K562 (cell line): ENCODE measurements at places on chromosomes 6 and 20. TPM values are rescaled to one million over a fixed set of nuclear protein-coding genes. Genes with fewer than 3 reads are reported as not detected.

GRCh38 chr6:81561071-81561564 lies 191.4 kb downstream of the TENT5A start:
- no peaks in the 10 kb centered on the region for H3K27me3 ChIP-seq
- no peak overlapping the region for H3K27ac ChIP-seq
- no peak overlapping the region for H3K4me3 ChIP-seq
- no peaks in the 10 kb centered on the region for H3K4me1 ChIP-seq
- no peaks in the 10 kb centered on the region for H3K36me3 ChIP-seq

GRCh38 chr6:29796026-29796425 lies 31.6 kb upstream of the HLA-G start:
- DNase-seq = no peak
- H3K4me3 ChIP-seq = no peak overlapping the region
- no peaks in the 10 kb centered on the region for H3K36me3 ChIP-seq
- H3K27me3 ChIP-seq = peaks cover 52% of the 10 kb centered on the region
- H3K4me1 ChIP-seq = no peaks in the 10 kb centered on the region

DNA sequence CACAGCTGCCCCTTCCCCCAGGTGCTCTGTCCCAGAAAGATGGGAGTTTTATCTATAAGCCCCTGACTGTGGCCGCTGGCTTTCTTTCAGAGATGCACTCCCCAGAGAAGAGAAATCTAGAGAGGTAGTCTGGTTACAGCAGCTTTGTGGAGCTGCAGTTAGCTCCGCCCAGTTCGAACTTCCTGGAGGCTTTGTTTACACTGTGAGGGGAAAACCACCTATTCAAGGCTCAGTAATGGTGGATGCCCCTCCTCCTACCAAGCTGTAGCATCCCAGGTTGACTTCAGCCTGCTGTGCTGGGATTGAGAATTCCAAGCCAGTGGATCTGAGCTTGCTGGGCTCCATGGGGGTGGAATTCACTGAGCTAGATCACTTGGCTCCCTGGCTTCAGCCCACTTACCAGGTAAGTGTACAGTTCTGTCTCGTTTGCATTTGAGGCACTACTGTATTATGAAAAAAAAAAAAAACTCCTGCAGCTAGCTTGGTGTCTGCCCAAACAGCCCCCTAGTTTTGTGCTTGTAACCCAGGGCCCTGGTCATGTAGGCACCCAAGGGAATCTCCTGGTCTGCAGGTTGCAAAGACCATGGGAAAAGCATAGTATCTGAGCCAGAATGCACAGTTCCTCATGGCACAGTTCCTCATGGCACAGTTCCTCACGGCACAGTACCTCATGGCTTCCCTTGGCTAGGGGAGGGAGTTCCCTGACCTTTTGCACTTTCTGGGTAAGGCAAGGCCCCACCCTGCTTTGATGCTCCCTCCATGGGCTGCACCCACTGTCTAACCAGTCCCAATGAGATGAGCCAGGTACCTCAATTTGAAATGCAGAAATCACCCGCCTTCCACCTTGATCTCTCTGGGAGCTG lies 275.0 kb downstream of the CENPW start:
- no peak overlapping the region for H3K4me3 ChIP-seq
- DNase-seq = no peak
- no peaks in the 10 kb centered on the region for H3K27me3 ChIP-seq

GRCh38 chr6:167143041-167143440 lies 14.7 kb downstream of the GPR31 start:
- no peaks in the 10 kb centered on the region for H3K36me3 ChIP-seq
- H3K27ac ChIP-seq = no peak overlapping the region
- no peak overlapping the region for H3K4me3 ChIP-seq
- peaks cover 65% of the 10 kb centered on the region for H3K27me3 ChIP-seq

DNA sequence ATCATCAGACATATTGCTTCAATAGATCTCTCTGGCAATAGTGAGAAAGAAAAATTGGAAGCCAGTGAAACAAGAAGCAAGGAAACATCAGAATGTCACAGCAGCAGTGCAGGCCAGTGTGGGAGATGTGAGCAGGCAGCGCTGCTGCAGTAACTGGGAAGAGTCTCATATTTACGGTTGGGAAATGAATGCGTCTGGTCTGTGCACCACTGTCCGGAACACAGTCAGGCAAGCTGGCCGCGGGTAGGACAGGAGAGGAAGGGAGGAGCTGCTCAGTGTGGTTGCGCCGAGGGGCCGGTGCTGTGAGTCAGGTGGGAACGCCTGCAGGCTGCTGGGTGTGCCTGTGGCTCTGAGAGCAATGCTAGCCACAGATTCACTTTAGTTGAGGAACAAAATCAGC lies 6.4 kb upstream of the PSMG4 start:
- DNase-seq = peak; percentile 73
- no peaks in the 10 kb centered on the region; the same call in 1 of the 2 replicates for H3K27me3 ChIP-seq

GRCh38 chr6:2209226-2209809 lies 36.1 kb downstream of the GMDS start:
- H3K36me3 ChIP-seq = no peaks in the 10 kb centered on the region
- no peak overlapping the region for H3K4me3 ChIP-seq
- no peaks in the 10 kb centered on the region; the same call in 1 of the 2 replicates for H3K27me3 ChIP-seq
- peak; percentile 49 for DNase-seq
- H3K27ac ChIP-seq = no peak overlapping the region
- H3K4me1 ChIP-seq = no peaks in the 10 kb centered on the region

- no peaks in the 10 kb centered on the region for H3K4me1 ChIP-seq
- no peak overlapping the region for H3K4me3 ChIP-seq
- DNase-seq = no peak
- no peaks in the 10 kb centered on the region for H3K27me3 ChIP-seq
These were observed 19.1 kb upstream of the SIRPD start for GRCh38 chr20:1576641-1577040.

GRCh38 chr6:44779130-44779826 lies 391.8 kb downstream of the CDC5L start:
- no peak overlapping the region for H3K27ac ChIP-seq
- no peak overlapping the region for H3K4me3 ChIP-seq
- 0 out of 3 replicates have a peak, but pooled peaks cover 3% of the 10 kb centered on the region for H3K27me3 ChIP-seq

DNA sequence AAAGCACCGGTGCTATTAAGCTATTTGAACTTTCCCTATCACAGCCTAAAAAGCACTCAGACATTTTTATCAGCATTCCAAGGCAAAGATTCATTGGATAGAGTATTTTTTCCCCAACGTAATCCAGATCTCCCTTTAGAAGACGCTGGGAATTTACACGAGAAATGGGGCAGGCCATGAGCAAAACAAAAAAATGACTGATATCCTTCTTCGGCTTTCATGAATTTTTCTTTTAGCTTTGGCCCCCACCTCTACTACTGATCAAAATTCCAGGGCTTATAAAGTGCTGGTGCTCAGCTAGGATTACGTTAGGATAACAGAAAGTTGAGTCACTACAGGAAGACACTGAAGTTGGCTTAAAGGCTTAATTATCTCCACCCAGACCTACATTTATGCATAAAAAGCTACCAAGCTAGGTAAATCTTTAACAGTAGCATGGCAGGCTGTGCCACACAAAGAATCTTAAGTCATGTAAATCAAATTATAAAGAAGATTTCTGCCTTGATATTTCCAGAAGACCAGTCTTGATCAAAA lies 418.5 kb upstream of the BTBD3 start:
- H3K27ac ChIP-seq = no peak overlapping the region
- H3K4me3 ChIP-seq = no peak overlapping the region
- no peaks in the 10 kb centered on the region for H3K27me3 ChIP-seq
- no peaks in the 10 kb centered on the region for H3K4me1 ChIP-seq
- DNase-seq = no peak
- H3K36me3 ChIP-seq = no peaks in the 10 kb centered on the region

The RAET1L gene
- not detected in 2 replicates for polyA plus RNA-seq

The NRSN1 gene
- polyA plus RNA-seq = not detected in 2 replicates

The HRH3 gene
- not detected in 2 replicates for polyA plus RNA-seq

The PPIL6 gene
- polyA plus RNA-seq = 0.03 and 1.5 TPM in 2 replicates

The REM1 gene
- not detected in 2 replicates for polyA plus RNA-seq
